Right ventricle myocardium inferior (tissue), 1 donor: ENCODE measurements at places on chromosomes 16 and 17. TPM values are rescaled to one million over a fixed set of nuclear protein-coding genes. Genes with fewer than 3 reads are reported as not detected.

GRCh38 chr17:6497496-6498221, 53.4 kb downstream of the PIMREG start:
- DNase-seq = no peak

DNA sequence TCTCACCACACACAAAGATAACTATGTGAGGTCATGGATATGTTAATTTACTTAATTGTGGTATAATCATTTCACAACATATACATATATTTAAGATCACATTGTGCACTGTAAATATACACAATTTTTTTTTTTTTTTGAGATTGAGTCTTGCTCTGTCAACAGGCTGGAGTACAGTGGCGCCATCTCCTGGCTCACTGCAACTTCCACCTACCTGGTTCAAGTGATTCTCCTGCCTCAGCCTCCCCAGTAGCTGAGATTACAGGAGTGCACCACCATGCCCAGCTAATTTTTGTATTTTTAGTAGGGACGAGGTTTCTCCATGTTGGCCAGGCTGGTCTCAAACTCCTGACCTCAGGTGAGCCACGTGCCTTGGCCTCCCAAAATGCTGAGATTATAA, 11.5 kb upstream of the PRSS54 start:
- no peak for DNase-seq

- DNase-seq = no peak
Measured at GRCh38 chr17:65061646-65062045, 5.1 kb upstream of the GNA13 start.

DNA sequence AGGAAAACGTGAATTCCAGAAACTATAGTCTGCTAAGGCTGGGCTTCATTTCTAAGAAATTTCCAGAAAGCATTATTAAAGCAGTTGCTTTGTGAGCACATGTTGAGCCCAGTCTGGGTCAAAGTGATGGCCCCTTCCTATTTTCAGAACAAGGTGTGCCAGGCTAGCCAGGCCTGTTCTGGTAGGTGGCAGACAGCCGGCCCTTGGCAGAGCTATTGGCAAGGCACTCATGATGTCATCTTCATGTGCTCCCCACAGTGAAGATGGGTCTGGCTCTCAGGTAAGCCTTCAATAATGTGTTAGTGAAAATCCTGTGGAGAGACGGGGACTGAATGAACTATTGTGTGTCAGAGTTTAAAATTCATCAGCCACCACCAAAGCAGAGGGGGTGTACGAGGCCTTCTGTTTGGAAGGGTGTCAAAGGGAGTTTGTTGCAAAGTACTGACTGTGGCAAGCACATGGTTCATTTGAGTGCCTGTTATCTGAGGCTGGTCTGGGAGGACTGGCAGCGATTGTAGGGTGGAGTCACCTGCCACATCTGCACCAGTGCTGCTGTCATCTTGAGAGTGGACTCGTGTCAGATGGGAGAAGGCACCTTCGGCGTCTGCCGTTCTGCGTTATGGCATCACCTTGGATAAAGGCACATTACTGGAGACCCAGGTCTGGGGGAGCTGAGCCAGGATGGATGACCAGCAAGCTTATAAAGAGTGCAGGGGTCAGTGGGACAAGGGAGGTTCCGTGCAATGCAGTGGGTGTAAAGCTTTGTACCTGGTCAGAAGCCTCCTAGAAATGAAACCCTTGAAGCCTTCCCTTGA, 43.4 kb downstream of the KSR1 start:
- no peak for DNase-seq

DNA sequence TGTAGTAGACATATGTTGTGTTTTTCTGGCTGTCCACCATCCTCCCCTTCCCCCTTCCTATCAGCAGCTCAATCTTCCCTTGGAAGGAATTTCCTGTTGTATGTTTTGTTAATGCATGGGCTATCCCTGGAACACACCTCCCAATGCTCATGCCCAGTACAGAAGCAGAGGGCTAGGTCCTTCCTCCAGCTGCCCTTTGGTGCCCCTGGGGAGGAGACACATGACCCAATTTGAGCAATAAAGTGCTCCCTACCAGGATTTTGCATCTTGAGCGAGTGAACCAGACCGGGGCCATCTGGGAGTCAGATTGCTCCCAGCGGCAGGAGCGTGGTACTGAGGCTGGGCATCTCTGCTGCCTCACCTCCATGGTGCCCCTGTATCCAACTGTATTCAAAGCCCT, 141.5 kb upstream of the MED13 start:
- DNase-seq = no peak

GRCh38 chr17:2025220-2025621, at the start of gene RTN4RL1:
Gene RTN4RL1 (minus strand): TSS chr17:2025334. CDS start chr17:2024865, 469 bp downstream.
- peak; percentile 87 for DNase-seq

DNA sequence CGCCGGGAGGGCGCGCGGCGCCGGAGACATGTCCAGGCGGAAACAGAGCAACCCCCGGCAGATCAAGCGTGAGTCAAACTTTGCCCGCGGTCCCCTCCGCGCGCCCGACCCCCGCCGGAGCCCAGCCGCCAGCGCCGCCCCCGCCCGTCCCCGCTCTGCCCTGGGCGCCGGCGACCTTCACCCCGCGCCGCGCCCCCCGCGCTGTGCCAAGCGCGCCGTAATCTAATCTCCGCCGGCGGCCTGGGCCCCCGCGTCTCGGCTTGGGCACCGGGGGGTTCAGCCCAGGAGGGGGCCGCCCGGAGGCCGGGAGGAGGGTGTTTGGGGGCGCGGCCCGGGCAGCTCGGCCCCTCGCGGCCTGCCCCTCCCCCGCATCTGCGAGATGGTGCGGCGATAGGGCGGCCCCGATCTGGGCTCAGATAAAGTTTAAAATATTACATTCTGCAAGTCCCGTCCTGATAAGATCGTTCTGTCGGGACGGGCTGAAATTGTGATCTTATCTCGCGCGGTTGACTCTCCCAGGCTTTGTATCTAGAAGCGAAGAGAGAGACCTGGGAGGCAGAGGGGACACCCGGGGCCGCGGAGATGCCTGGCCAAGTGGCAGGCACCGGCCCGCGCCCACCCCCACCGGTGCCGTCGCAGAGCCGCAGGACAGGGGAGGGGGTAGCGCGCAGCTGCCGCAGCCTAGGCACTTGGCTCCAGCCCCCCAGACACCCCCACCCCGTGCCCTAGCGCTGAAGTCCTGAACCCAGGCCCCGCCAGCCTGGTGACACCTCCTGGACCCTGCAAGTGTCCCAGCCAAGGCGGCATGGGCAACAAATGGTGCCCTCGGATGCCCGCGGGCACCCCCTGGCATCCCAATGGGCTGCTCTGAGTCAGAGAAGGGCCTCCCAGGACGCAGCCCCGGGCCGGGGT, 787 bp downstream of the ZFPM1 start:
- no peak for DNase-seq

DNA sequence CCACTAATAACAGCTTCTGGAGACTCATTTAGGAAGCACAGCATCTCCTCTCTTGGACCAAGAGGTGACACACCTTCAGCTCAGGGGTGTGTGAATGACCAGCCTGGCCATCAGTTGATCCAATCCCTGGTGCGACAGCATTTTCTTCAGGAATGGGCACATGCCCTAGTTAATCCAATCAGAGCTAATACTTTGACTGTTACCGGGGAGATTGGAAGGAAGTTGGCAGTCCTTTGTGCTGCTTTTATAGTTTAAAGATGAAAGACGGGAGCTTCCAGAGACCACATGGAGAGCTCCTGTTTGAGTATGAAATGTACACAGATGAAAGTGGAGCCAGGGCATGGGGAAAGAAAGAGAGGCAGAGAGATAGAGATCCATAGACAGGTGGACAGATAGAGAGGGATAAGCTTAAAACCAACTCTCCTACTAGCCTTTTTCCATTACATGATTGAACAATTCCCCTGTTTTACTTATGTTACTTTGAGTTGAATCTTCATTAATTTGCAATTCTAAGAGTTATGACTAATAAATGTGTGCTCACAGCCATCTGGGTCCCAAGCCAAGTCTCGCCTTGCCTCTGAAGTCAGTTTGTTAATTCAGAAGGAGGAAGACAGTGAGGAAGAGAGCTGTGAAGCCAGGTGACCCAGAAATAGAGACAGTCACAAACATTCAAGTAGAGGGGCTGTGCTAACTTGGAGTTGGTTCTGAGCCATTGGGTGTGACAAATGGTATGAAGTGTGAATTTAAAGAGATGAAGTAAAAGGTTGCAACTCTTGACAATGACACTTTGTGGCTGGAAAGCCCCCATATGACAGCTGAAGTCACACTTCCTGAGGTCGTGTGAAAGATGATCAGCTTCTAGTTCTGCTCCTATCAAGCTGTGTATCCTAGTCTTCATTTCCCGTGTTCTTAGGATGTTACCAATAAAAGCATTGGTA, 120.0 kb upstream of the GOT2 start:
- no peak for DNase-seq

DNA sequence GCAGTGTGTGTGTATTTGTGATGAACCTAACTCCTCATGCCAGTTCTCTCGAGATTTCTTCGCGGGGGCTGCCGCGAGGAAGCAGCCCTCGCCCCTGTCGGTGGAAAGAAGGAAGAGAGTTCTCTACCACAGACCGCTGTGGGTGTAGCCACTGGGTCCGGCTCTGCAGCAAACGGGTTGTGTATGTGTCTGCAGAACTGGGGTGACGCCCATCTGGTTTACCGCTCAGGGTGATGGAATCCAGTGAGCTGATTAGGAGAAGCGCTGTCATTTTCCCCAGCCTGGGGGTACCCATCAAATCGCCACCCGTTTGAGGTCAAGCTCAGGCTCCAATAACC, 7.7 kb downstream of the CORO6 start:
- no peak for DNase-seq

DNA sequence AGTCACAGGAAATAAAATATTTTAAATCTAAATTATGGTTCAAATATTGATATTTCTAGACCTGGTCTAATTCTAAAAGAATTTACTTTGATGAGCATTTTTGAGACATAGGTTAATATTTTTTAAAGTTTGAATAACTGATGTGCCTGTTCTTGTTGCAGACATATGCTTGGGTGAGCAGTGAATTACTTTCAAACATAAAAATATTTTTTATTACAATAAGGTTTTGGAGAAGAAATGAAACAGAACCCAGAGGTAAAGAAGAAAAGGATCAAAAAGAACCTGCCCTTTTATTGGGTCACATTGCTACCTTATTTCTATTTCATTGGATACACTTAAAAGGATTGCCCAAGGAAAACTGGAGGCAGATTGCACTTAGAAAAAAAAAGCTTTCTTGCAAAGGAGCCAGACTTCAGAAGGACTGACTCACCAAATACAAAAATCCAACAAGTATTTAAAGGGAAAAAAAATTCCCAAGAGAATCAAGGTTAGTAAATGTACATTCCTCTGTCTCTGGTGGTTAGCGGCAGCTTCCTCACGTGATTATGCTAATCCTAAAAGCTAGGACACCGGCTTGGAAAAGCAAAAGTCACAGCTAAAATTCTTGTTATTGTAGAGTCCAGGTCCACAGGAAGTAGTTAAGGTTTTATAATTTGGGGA, 18.5 kb downstream of the ENPP7 start:
- no peak for DNase-seq

- no peak for DNase-seq
Measured at GRCh38 chr16:11996433-11997330, 20.1 kb downstream of the SNX29 start.

- DNase-seq = no peak
Measured at GRCh38 chr16:81601008-81601428, 156.4 kb downstream of the CMIP start.

DNA sequence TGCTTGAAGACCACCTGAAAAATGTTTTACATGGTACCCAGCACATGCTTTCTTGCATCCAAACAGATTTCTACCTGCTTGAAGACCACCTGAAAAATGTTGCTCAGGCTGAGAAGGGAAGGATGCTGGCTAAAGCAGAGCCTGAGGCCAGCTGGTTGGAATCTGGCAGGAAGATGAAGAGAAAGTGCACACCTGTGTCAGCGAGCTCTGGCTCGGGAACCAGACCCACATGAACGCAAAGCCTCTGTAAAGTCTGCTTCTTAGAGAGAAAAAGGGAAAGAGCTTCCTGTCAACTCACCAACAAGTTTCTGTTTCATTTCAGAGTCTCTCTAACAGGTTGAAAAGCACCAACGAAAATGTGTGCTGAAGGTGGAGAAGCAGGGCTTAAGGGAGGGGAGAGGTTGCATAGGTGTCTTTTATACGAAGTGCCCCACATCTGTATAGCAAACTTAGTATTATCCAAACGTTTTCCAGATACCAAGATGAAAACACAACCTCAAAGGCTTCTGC, 226.0 kb downstream of the TOX3 start:
- DNase-seq = no peak

DNA sequence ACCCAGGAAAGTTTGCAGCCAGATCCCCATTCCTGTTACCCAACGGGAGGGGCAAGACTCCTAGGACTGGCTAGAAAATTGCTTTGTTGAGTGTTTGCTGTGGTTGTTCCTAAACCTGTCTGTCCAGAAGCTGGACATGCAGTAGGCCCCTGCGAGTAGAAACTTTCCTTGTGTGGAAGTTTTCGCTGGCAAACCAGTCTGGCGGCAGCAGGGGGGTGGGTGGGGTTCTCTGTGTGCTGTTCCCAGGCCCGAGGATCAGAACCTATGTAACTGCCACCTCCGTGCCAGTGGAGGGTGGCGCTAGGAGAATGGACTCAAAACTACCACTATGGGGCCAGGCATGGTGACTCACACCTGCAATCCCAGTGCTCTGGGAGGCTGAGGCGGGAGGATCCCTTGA, 9.2 kb downstream of the SGSM2 start:
- DNase-seq = no peak

GRCh38 chr16:57997176-57997527, 3.3 kb downstream of the ZNF319 start:
- no peak for DNase-seq

DNA sequence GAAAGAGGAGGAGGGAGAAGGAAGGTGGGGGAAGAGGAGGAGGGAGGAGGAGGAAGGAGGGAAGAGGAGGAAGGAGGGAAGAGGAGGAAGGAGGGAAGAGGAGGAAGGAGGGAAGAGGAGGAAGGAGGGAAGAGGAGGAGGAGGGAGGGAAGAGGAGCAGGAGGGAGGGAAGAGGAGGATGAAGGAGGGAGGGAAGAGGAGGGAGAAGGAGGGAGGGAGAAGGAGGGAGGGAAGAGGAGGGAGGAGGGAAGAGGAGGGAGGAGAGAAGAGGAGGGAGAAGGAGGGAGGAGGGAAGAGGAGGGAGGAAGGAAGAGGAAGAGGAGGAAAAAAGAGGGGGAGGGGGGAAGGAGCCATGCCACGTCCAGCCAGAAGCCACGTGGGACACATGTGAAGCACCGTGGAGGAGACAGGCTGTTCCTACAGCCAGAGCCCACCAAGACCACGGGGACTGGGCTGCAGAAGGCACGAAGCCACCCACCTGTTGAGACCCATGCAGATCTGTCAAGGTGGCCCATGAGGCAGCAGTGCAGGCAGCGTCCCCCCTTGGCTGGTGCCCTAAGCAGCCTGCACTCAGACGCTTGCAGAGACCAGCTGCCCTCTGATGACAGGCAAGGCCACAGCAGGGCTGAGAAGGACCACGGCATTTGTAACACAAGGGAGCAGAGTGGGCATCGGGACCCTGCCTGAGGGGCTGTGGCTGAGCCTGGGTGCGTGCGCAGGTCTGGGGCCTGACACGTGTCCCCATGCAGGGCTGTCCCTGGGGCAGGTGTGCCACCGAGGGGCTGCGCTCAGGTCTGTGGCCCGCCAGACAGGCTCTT, 10.3 kb downstream of the NDUFAF8 start:
- peak; percentile 35 for DNase-seq

KCNH4 gene
- total RNA-seq = 0.24 TPM

SLC16A11 gene
- total RNA-seq = 0.78 TPM

RSPRY1 gene
- total RNA-seq = 13.8 TPM

MTSS2 gene
- 88.4 TPM for total RNA-seq
